ENCODE measurements at places on chromosomes 6 and 20. TPM values are rescaled to one million over a fixed set of nuclear protein-coding genes. Genes with fewer than 3 reads are reported as not detected.

DNA sequence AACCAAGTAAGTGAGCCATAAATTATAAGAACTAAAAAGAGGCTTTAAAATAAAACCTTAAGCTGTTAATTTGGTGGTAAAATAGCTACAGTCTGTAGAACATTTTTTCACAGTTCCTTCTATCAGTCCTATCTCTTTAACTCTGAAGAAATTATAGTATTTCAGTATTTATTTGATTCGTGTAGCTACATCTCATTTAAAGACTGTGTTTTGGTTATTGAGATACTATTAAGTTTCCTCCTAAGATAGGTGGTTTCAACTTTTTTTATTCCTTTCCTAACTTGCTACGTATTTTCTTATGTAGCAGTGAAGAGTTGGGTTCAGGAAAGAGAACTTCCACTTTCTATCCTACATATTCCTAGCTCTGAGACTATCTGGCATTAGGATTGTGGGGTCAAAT, 97.2 kb downstream of the CD2AP start:
- H3K4me1 ChIP-seq = peaks cover 4% of the 10 kb centered on the region
- peaks cover 11% of the 10 kb centered on the region for H3K36me3 ChIP-seq
- no peak for DNase-seq
- no peak overlapping the region for H3K27ac ChIP-seq
- H3K27me3 ChIP-seq = no peaks in the 10 kb centered on the region
- no peak overlapping the region for H3K4me3 ChIP-seq

- no peak overlapping the region for H3K4me3 ChIP-seq
- H3K27me3 ChIP-seq = no peaks in the 10 kb centered on the region
- no peak for DNase-seq
- H3K4me1 ChIP-seq = peaks cover 5% of the 10 kb centered on the region
- no peak overlapping the region for H3K27ac ChIP-seq
Measured at GRCh38 chr6:53581856-53582255, 37.0 kb upstream of the GCLC start.

GRCh38 chr20:23146181-23146580, 60.1 kb upstream of the CD93 start:
- DNase-seq = no peak
- no peaks in the 10 kb centered on the region for H3K36me3 ChIP-seq
- H3K27ac ChIP-seq = peak overlapping the region; percentile 54

The TBCC gene
- 19.5 TPM for total RNA-seq

- no peaks in the 10 kb centered on the region for H3K27me3 ChIP-seq
- no peak overlapping the region for H3K4me3 ChIP-seq
- H3K27ac ChIP-seq = no peak overlapping the region
- peaks cover 28% of the 10 kb centered on the region for H3K36me3 ChIP-seq
Measured at GRCh38 chr6:2820415-2820814, 21.2 kb downstream of the SERPINB1 start.

The VSX1 gene
- not detected for total RNA-seq

The NRSN1 gene
- not detected for total RNA-seq

- no peak overlapping the region for H3K4me3 ChIP-seq
- no peak for DNase-seq
- no peaks in the 10 kb centered on the region for H3K36me3 ChIP-seq
- H3K4me1 ChIP-seq = peaks cover under 1% of the 10 kb centered on the region
Measured at GRCh38 chr6:116190550-116190949, 63.3 kb downstream of the TSPYL4 start.

The TOX2 gene
- 2.4 TPM for total RNA-seq

The WFDC10B gene
- not detected for total RNA-seq

- no peaks in the 10 kb centered on the region for H3K27me3 ChIP-seq
- DNase-seq = no peak
- H3K4me1 ChIP-seq = peaks cover 16% of the 10 kb centered on the region
- peaks cover 77% of the 10 kb centered on the region for H3K36me3 ChIP-seq
- H3K4me3 ChIP-seq = no peak overlapping the region
- peak overlapping the region; percentile 36 for H3K27ac ChIP-seq
Measured at GRCh38 chr6:30707281-30707850, 9.7 kb downstream of the MDC1 start.

The PRL gene
- total RNA-seq = not detected

GRCh38 chr6:8030920-8031319, 33.3 kb downstream of the BLOC1S5 start:
- no peak overlapping the region for H3K27ac ChIP-seq
- no peak overlapping the region for H3K4me3 ChIP-seq
- peaks cover 21% of the 10 kb centered on the region for H3K4me1 ChIP-seq
- DNase-seq = no peak
- H3K36me3 ChIP-seq = peaks cover 44% of the 10 kb centered on the region

DNA sequence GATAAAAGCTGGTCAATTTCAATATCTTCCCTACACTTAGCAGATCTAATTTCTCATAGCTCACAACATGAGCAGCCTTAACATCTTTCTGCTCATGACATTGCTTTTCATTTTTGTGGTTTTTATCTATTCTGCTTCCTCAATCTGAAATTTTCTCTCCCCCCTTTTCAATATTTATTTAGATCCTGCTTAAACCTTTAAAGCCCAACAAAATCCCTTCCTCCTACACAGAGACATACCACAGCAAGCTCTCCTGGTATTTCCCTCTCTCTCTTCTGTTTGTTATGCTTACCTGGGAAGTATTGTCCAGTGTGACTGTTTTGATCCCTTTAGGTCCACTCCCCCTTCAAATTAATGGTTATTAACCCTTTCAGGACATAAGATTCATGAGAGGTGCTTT, 582.5 kb downstream of the RFPL4B start:
- H3K27me3 ChIP-seq = no peaks in the 10 kb centered on the region
- no peaks in the 10 kb centered on the region for H3K36me3 ChIP-seq
- no peak overlapping the region for H3K4me3 ChIP-seq

- no peaks in the 10 kb centered on the region for H3K27me3 ChIP-seq
- H3K4me3 ChIP-seq = no peak overlapping the region
- H3K4me1 ChIP-seq = no peaks in the 10 kb centered on the region
- no peak overlapping the region for H3K27ac ChIP-seq
Measured at GRCh38 chr6:168920289-168920688, 333.4 kb downstream of the THBS2 start.

DNA sequence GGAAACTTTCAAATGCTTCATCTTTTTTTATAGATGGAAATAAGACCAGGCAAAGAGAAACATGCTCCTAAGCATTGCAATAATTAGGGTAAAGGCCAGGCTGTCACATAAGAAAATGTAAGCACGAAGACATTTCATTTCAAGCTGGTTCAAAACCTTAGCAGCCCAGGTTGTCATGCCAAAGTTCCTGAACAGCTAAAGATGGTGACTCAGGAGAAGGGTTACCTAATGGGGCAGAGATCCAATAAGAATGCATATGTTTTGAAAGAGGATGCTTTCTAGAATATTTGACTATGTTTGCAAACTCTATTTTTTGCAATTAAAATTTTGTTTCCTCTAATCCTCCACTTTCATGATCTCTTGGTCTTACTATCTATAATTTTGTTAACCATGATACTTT, 65.6 kb upstream of the PHACTR2 start:
- peaks cover 2% of the 10 kb centered on the region for H3K27me3 ChIP-seq
- H3K36me3 ChIP-seq = no peaks in the 10 kb centered on the region
- peaks cover 35% of the 10 kb centered on the region for H3K4me1 ChIP-seq
- no peak overlapping the region for H3K27ac ChIP-seq
- DNase-seq = no peak
- H3K4me3 ChIP-seq = no peak overlapping the region

DNA sequence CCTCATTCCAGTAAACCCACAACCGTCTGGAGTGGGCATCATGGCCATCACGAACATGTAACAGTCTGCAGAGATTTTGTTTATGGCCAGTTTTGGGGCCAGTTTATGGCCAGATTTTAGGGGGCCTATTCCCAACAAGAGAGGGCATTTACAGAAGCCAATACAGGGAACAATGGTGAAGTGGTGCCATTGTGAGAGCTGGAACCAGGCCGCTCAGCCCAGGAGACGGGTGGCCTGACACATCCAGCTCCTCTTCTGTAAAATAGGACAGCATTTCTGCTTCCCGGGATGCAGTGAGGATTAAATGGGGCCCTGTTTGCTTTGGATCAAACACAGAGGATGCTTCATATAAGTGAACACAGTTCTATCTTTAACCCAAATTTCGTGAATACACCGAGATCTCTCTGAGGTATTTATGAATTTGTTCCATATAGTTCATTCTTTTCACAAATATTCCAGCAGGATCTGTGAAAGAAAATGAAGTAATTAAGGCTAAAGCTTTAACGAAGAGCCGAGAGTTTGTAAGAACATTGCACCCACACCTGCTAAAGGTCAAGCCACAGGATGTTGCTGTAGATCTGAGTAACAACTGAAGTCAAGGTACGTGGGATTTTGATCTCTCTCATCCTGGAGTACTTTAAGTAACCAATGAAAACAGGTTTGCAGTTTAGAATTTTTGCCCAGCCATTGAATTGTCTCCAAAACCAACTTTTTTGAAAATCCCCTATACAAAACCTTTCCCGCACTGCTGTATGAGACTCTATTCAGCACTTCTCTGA, 14.5 kb upstream of the SIRPG start:
- peak overlapping the region; percentile 60 for H3K4me3 ChIP-seq
- H3K36me3 ChIP-seq = peaks cover 47% of the 10 kb centered on the region
- no peak for DNase-seq
- peaks cover 84% of the 10 kb centered on the region for H3K4me1 ChIP-seq

The GRM1 gene
- total RNA-seq = not detected

The HSPA1B gene
- total RNA-seq = 116 TPM

DNA sequence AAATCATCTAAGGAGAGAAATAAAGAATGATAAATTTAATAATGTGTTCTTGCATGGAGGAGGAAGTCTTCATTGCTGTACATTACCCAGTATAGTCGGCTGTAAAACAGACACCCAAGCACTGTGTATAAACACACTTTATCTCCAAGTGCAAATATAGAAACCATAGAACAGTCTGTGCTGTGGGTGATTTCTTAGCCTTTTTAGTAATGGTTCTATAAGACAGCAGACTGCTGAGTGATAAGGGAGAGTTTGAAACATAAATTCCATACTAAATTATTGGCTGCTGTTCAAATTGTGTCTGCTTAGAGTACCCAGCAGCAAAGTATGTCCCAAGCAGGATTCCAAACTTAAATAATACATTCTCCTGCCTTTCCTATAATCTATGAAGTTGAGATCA, 4.6 kb downstream of the FILIP1 start:
- peaks cover 47% of the 10 kb centered on the region for H3K27me3 ChIP-seq
- no peaks in the 10 kb centered on the region for H3K36me3 ChIP-seq
- no peak for DNase-seq
- H3K27ac ChIP-seq = no peak overlapping the region
- H3K4me3 ChIP-seq = no peak overlapping the region

The TP53TG5 gene
- total RNA-seq = not detected

The SDC4 gene
- 136 TPM for total RNA-seq

DNA sequence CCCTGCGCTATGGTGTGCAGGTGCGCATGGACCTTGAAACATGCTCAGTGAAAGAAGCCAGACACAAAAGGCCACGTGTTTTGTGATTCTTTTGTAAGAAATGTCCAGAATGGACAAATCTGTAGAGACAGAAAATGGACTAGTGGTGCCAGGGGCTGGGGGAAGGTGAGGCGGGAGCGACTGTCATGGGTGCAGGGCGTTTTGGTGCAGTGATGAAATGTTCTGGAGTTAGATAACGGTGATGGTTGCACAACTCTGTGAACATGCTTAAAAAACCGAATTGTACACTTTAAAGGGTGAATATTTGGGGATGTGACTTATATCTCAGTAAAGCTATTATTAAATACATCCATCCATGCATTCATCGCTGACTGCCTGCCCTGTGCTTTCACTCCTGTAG, 31.7 kb upstream of the NTSR1 start:
- DNase-seq = no peak
- no peak overlapping the region for H3K4me3 ChIP-seq
- H3K4me1 ChIP-seq = peaks cover 6% of the 10 kb centered on the region

- no peak for DNase-seq
- H3K4me1 ChIP-seq = no peaks in the 10 kb centered on the region
- no peaks in the 10 kb centered on the region for H3K36me3 ChIP-seq
- H3K27ac ChIP-seq = no peak overlapping the region
Measured at GRCh38 chr20:47854687-47855212, 69.5 kb upstream of the SULF2 start.

The ULBP2 gene
- total RNA-seq = 0.14 TPM

The RIPPLY2 gene
- total RNA-seq = not detected

The CEP43 gene
- 15.9 TPM for total RNA-seq

DNA sequence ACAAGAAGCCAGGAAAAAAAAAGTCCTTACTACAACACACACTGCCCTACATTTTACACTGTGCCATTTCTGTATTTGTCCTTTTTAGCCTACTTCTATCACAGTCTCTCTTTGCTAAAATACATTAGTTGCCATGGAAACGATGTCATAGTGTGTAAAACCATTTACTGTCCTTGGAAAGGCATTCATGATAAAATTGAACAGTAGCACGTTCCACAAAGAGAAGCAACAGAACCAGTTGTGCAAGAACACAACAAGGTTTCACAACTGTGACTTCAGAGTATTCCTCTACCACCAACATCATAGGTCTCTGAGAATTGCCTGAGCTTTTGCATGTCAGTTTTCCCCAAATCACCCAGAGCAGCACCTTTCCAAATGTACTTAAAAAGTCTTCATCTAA, 20.5 kb downstream of the FYN start:
- peaks cover 73% of the 10 kb centered on the region for H3K36me3 ChIP-seq
- no peak overlapping the region for H3K4me3 ChIP-seq
- no peak for DNase-seq

DNA sequence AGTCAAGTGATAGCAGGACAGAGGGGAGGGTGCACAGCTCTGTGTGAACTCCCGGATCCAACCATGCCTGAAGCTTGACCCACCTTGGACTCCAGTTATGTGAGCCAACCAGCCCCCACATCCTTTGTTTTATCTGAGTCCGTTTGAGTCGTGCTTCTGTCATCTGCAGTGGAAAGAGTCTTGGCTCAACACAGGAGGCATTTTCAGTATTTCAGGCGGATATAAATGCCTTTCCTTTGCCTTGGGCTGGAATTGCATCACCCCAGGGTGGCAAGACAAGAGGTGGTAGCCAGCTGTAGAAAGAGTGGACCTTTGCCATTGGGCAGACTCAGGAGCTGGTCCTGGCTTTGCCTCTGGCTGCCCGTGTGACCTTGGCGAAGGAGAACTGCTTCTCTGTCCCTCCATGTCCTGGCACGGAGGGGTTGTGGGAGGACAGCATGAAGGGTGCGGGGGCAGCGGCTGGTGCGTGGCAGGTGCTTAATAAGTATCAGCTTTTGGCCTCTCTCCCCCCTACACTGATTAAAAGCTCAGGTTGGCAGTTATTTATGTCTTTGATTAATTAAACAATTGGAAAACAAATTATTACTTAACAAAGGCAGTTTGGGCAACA, 42.6 kb upstream of the APCDD1L start:
- no peaks in the 10 kb centered on the region for H3K36me3 ChIP-seq
- no peak overlapping the region for H3K27ac ChIP-seq
- peaks cover 24% of the 10 kb centered on the region for H3K27me3 ChIP-seq
- no peak for DNase-seq

The CRISP3 gene
- total RNA-seq = not detected

Data from activated T-helper 2 cell treated with anti-CD3 and anti-CD28 coated beads, Interferon-gamma antibody, Interleukin-2, Interleukin-4, amounts not matched to agents 10 μg/mL and 5 μg/mL and 100 μg/mL, durations not matched to agents 14 hours and 24 hours and 36 hours (primary cell).